ENCODE measurements at places on chromosomes 4 and X.
A peak's percentile ranks its signal among the peaks of the same experiment; 100 is the strongest.

GRCh38 chr4:170853422-170854021, 763.8 kb upstream of the AADAT start:
- peak; percentile 31 for DNase-seq

DNA sequence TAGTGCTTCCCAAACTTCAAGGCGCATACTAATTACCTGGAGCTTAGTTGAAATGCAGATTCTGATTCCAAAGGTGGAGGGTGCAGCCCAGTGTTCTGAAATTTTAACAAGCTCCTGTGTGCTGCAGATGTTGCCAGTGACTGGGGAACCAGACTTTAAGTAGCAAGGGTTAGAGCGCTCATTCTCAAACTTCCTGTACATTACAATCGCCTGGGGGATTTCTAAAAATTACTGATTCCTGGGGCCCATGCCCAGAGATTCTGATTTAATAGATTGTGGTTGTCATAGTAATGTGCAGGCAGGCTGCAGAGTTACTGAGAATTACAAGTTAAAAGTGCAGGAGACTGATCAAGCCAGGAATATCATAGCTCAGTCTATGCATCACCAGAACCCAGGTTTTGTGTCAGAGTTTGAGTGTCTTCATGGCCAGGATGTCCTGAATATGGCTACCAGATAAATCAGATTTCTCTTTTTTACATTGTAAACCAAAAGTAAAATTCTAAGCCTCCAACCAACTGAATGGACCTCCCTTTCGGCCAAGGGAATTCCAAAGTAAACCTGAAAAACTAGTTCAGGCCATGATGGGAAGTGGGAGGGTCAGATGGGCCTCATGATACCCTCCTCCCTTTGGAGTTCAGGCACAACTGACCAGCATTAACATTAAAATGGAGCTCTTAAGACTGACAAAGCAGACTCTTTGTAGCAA, 121.6 kb downstream of the ATXN3L start:
- DNase-seq, result no peak

- DNase-seq, result no peak
Observed at GRCh38 chrX:134548257-134549201, 88.6 kb downstream of the HPRT1 start.

GRCh38 chrX:135170877-135171519, at the start of gene CT55:
TSS of gene CT55 (minus strand) at chrX:135171398. CDS start at chrX:135171171, 227 bp downstream.
- DNase-seq, result no peak

Data from NCI-H526 treated with DMSO at 0.1 percent for 48 hours (cell line).